WTC11 (cell line): ENCODE measurements at places on chromosomes 11 and 22.
A peak's percentile ranks its signal among the peaks of the same experiment; 100 is the strongest.

DNA sequence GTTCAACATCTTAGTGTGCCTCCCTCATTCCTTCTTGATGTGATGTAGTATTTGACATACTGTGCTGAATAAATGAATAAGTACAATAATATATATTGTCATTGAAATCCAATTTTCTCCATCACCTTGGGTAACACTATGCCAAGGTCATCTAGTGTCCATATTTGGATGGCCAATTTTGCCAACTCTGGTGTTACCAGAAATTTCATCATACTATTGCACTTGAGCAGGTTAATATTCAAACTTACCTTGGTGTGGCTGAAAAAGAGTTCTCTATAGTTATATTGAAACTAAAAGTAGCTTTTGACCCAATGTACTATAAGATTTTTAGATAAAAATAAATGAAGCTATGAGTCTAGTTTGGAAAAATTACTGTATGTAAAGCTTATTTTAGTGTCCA lies 98.2 kb upstream of the SLC6A5 start:
- DNase-seq, result no peak

- no peak for DNase-seq
Measured at GRCh38 chr11:90803366-90803765, 580.5 kb upstream of the CHORDC1 start.

GRCh38 chr11:128521682-128522054 lies 65.7 kb downstream of the ETS1 start:
- DNase-seq, result peak; percentile 24

DNA sequence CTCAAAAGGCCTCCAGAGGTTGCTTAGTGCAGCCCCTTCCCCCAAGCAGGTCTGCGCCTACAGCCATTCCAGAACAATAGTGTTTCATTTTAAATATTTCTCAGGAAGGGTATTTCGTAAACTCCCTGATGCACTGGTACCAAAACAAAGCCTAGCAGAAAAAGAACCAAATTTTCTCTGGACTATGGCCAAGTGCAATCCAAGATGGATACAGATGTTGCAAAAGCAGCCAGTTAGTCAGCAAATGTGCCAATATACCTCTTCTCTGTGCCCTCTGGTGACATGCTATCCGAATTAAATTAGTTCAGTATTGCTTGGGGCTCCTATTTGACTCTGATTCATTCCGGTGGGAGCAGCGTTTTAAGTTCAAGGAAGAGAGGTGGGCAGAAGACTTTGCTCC lies 247.8 kb downstream of the NTM start:
- no peak for DNase-seq

GRCh38 chr11:121722431-121723245 lies 269.9 kb upstream of the SORL1-AS1 start:
- peak; percentile 63 for DNase-seq

GRCh38 chr11:46236918-46237247 lies 40.6 kb upstream of the CREB3L1 start:
- no peak for DNase-seq

DNA sequence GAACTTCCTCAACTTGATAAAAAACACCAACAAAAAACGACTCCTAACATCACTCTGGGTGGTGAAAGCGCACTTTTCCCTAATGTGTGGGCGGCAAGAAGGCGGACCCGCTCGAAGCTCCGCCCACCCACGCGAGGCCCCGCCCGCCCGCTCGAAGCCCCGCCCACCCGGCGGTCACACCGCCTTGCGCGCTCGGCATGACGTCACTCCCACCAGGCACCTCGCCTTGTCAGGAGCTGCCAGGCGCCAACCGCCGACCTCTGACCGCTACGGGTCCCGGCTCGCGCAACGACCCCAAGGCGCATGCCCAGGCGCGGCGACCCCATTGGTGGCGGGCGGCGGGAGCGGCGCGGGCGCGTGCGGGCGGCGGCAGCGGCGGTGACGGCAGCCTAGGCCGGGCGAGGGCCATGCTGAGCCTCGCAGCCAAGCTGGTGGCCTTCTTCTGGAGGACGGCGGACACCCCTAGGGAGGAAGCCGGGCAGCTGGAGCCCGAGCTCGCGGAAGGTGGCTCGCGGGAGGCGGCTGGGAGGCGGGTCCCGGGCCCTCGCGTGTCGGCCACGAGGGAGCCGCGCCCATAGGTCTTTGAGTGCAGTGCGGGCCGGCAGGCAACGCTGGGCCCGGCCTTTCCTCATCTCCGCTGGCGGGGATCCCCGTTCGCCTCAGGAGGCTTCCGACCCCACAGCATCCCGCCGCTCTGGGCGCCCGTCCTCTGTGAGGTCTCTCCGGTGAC lies at the start of gene MOV10L1:
MOV10L1 (plus strand) TSS at position 325 of the 730 bp plus-strand sequence; CDS start at position 408, 83 bp downstream.
- peak; percentile 41 for DNase-seq

GRCh38 chr11:126335463-126335760 lies 20.1 kb upstream of the ST3GAL4 start:
- DNase-seq, result peak; percentile 1

- DNase-seq, result no peak
Measured at GRCh38 chr11:114367244-114367957, 32.9 kb downstream of the C11orf71 start.
